Heart left ventricle (tissue), 16 donors: ENCODE measurements at places on chromosomes 4 and X. TPM values are rescaled to one million over a fixed set of nuclear protein-coding genes. Genes with fewer than 3 reads are reported as not detected.

The APBB2 gene
- 9.4 TPM for polyA plus RNA-seq

The ADH7 gene
- polyA plus RNA-seq = not detected

The NOX1 gene
- not detected for polyA plus RNA-seq

The IL2 gene
- polyA plus RNA-seq = not detected

The KIAA1210 gene
- 0.04 TPM for polyA plus RNA-seq

The SRPX2 gene
- 10.5 TPM for polyA plus RNA-seq

The FHIP1A gene
- 9.1 TPM for polyA plus RNA-seq

The EDA2R gene
- polyA plus RNA-seq = 0.14 TPM

DNA sequence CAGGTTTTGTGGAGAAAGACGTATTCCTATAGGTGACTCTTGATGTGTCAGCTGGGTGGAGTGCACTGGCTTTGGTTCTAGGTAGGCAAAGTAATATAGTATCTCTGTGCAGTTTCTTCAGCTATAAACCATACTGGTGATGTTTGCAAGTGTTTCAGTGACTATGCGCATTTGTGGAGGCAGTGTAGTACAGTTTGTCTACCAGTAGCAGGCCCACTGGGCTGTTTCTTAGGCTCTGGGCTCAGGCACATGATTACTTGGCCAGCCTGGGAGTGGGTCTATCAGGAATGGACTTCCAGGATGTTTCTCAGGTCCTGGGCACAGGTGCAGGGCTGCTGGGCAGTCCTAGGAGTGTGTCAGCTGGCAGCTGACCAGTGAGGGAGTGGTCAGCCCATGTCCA, 51.9 kb upstream of the INTU start:
- no peak for DNase-seq

- DNase-seq = no peak
Observed at GRCh38 chr4:101222156-101222845, 125.0 kb downstream of the PPP3CA start.

- DNase-seq = peak; percentile 91
Observed at GRCh38 chr4:76305971-76306881, at the start of gene STBD1. STBD1 (plus strand) TSS chr4:76306733; CDS start chr4:76306770, 37 bp downstream.

DNA sequence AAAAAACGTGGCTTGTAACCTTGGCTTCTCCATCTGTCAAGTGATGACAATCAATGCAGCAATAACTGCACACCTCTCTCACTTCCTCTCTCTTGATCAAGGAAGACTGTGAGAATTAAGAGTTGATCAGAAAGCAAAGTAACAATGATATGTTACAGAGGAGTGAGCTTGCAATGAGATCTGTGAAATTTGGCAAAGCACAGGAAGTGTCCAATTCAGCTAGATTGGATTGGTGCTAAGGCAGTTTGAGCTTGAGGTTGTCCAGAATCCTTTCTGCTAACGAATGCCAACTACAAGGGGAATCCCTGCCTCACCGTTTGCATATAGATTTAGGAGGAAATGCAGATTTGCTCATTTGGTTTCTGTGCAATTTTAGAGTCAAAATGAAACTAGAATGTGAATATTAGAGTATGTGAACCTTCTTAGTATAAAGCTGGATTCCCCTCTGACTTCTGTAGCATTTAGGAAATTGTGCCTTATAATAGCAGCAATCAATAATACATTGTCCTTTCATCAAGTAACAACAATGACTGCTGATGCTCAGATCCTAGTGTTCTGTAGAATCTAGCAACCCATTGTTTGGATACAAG, 346.4 kb downstream of the PTTG2 start:
- no peak for DNase-seq

- no peak for DNase-seq
Observed at GRCh38 chr4:152422817-152423320, 113.0 kb downstream of the FBXW7 start.

DNA sequence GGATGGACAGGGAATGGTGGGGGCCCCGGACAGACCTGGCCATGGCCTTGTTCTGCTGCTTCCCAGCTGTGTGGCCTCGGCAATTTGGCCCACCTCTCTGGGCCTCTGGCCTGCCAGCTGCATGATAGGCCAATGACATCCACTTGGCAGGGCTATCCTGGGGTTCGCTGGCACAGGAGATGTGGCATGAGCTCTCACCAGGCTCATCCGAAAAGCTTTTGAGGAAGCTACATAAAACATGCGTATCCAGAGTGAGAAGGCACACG, 18.1 kb downstream of the SH3TC1 start:
- no peak for DNase-seq

- DNase-seq = no peak
Observed at GRCh38 chr4:55617587-55618197, 18.4 kb downstream of the NMU start.

- DNase-seq = no peak
Observed at GRCh38 chrX:131054906-131055305, 3.2 kb upstream of the ARHGAP36 start.
